Umbilical cord (tissue), 2 donors: ENCODE measurements at places on chromosomes 5 and 9.

GRCh38 chr5:176535101-176535663 lies 2.0 kb downstream of the RNF44 start:
- DNase-seq: peak; percentile 47

DNA sequence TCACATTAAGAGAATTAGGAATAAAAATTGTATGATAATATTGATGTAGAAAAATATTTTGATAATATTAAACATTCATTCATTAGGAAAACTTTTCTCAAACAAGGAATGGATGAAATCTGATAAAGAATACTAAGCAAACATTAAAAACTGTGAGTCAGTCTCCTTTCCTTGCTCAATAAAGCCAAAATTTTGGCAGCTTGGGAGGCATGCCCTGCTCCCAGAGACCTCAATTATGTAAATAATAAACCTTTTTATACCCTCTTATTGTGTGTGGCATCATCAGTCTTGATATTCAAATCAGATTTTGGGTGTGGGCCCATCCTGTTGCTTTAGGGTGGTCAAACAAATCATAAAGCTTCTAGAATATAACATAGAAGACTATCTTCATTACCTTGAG lies 36.6 kb upstream of the CCL21 start:
- no peak for DNase-seq

DNA sequence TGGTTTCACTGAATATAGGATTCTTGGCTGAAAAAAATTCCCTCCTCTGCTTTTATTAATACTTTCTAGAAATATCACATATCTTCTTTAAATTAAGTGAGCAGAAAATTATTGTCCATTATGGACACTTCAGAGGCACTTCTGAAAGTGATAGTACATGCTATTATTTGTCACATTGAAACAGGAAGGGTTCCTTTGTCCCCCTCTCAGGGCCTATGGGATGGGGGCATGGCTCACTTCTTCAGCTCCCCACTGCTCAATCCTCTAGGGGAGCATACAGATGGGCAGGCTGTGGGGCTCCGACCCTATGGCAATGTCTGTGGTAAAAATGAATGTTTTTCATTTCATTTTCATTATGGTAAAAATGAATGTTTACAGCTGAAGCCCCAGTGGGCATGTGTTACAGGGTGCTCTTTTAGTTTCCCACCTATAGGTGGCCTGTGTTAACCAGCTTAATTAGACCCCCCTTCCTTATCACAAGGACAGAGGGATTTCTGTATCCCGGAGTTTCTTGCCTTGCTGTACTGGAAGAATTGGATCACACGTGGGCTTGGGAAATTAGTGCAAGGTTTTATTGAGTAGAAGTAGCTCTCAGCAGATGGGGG lies 1225.2 kb downstream of the PTPRD start:
- DNase-seq: no peak

DNA sequence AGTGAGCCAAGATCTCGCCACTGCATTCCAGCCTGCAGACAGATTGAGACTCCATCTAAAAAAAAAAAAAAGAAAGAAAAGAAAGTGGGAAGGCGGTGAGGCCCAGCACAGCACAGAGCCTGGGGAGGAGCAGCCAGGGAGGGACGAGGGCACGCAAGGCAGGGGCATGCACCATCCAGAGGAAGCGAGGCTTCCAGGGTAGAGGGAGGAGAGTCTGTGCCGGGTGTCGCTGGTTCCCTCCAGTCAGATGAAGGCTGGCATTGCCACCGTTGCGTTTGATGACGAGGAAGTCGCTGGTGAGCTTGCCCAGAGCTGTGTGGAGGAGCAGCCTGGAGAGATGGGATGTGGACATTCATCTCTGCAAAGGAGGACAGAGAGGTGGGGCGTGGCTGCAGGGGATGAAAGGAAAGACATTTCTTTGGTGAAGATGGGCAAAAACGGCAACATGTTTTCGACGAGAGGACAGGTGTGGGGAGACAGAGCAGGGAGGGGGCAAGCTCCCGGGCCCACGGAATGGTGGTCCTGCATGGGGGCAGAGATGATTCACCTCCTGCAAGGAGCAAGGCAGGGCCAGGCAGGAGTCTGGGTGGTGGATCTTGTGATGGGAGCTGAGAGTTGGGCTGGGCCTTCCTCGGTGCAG lies 18.6 kb upstream of the OLFM1 start:
- DNase-seq: no peak

- no peak for DNase-seq
These were observed 25.0 kb downstream of the FBXW2 start for GRCh38 chr9:120768247-120768646.
